ENCODE measurements at places on chromosomes 7 and 10. TPM values are rescaled to one million over a fixed set of nuclear protein-coding genes. Genes with fewer than 3 reads are reported as not detected.

Gene ANKMY2
- polyA plus RNA-seq, result 12.3 TPM

GRCh38 chr10:1278306-1278705 is 222.1 kb downstream of the WDR37 start:
- H3K36me3 ChIP-seq, result no peaks in the 10 kb centered on the region
- no peak for DNase-seq
- no peaks in the 10 kb centered on the region for H3K27me3 ChIP-seq

- H3K4me3 ChIP-seq, result no peak overlapping the region
- H3K27ac ChIP-seq, result no peak overlapping the region
- no peaks in the 10 kb centered on the region for H3K4me1 ChIP-seq
- H3K27me3 ChIP-seq, result no peaks in the 10 kb centered on the region
- DNase-seq, result no peak
- H3K36me3 ChIP-seq, result no peaks in the 10 kb centered on the region
Observed at GRCh38 chr10:1152386-1153250, 96.4 kb downstream of the WDR37 start.

DNA sequence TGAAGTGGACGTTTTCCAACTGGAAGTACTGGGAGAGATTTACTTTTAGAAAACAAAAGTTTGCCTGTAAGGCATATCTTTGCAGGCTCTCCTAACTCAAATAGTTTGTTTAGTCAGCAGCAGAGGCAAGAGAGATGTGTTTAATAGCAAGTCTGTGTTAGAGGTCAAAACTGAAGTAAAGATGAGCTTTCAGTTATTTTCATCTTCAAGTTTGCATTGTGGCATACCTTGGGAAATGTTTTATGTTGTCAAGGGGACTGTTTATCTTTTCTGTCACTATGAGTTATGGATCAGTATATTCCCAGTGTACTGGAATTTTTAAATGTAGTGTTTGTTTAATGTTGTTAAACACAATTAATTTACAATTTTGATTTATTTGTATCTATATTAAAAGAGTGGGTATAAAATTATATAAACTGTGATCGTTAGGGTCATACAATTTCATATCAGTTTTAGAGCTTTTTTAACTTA is 169.7 kb upstream of the PPP1R3A start:
- no peaks in the 10 kb centered on the region for H3K4me1 ChIP-seq

DNA sequence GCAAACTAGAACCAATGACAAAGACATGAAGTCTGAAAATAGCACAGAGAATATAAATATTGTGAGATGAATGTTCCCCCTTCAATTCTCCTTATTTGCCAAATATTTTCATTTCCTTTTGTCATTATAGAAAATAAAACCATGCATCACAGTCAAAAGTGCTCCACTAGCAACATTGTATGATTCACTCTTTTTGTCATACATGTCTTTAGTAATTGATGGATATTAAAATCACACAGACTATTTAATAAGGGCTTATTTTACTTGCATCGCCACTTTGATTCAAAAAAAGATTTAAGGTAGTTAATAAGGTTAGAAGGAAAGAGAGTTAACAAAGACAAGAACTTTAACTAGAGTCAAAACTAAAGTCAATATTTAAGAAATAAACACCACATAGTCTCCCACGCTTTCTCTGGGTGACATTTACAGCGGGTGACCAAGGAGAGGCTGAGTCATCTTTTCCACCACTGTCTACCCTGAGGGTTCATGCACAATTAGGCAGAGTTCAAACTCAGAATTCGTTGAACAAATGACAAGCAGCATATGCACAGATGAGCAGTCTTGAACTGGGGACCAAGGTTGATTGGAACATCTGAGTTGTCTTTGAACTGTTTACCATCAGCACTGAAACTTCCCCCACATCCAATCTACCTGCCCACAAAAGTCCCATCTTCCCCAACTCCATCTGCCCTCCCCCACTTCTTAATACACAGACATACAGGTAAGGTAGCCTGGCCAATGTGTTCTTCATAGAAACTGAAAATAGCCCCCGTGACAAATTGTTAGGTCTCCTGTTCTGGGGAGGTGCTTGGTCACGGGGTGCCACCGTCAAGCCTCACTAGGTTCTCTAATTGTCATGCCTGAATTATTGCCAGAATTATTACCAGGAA is 42.5 kb downstream of the C7orf25 start:
- H3K4me1 ChIP-seq, result no peaks in the 10 kb centered on the region
- no peaks in the 10 kb centered on the region for H3K36me3 ChIP-seq
- H3K27ac ChIP-seq, result no peak overlapping the region
- no peaks in the 10 kb centered on the region for H3K27me3 ChIP-seq
- DNase-seq, result no peak
- H3K4me3 ChIP-seq, result no peak overlapping the region

Gene BAMBI
- 18.6 TPM for polyA plus RNA-seq

Gene NRP1
- polyA plus RNA-seq, result 19.2 TPM

DNA sequence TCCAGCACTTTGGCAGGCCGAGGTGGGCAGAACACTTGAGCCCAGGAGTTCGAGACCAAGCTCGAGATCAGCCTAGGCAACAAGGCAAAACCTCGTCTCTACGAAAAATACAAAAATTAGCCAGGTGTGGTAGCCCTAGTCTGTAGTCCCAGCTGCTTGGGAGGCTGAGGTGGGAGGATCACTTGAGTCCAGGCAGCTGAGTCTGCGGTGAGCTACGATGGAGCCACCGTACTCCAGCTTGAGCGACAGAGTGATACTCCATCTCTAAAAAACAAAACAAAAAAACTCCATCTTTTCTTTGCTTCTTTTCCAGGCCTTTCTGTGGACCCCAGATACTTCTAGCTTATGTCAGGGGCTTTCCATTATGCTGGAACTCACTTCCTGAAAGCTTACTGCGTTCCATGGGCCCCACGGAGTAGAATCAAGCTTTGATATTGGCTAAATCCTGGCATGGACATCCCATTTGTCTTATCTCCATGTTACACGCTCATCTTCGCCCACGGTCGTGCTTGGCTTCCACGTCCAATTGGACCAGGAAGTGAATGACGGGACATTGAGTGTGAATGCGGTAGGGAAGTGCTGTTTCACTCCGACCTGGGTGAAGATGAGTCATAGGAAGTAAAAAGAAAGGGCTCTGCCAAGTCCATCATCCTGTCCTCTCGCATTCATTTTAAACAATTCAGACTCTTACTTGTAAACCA is 45.7 kb downstream of the FAM171A1 start:
- no peak for DNase-seq
- no peak overlapping the region for H3K4me3 ChIP-seq
- no peaks in the 10 kb centered on the region for H3K36me3 ChIP-seq
- H3K27me3 ChIP-seq, result no peaks in the 10 kb centered on the region
- peaks cover 10% of the 10 kb centered on the region for H3K4me1 ChIP-seq

DNA sequence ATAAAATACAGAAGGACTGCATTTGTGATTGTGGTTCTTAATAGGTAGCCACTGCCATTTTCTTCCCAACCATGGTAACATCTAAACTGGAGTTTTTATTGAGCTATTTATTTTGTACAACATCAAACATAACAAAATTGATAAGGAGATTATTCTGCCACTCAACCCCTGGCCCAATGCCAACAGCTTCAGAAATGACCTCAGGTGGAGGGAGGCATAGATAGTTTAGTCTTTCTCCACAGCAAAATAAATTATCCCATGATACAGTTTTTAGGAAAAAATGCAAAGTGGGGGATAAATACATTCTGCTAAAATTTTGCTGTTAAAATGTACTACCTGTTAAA is 57.6 kb downstream of the LRRTM3 start:
- no peaks in the 10 kb centered on the region for H3K4me1 ChIP-seq
- no peaks in the 10 kb centered on the region for H3K27me3 ChIP-seq
- no peak overlapping the region for H3K4me3 ChIP-seq
- no peak overlapping the region for H3K27ac ChIP-seq
- no peaks in the 10 kb centered on the region for H3K36me3 ChIP-seq

Gene PEX1
- polyA plus RNA-seq, result 7.4 TPM

DNA sequence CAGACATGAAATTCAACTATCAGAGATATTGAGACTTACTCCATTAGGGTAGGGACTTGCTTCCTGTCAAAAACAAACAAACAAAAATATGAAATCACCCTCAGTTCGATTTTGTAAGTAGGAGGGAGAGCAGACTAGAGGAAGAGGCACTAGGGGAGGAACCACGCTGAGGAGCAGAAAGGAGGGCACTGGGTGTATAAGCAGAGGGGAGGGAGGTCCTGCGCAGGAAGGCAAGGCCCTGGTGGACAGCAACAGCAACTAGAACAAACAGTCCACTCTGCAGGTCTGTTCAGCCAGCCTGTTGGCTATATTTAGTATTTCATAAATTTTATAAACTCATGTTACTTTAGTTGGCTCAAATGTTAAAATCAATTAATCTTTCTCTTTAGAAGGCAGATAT is 937.1 kb upstream of the C7orf33 start:
- no peaks in the 10 kb centered on the region for H3K4me1 ChIP-seq
- no peak for DNase-seq
- H3K27ac ChIP-seq, result no peak overlapping the region
- no peaks in the 10 kb centered on the region for H3K36me3 ChIP-seq
- H3K27me3 ChIP-seq, result no peaks in the 10 kb centered on the region

Gene FEZF1
- not detected for polyA plus RNA-seq

DNA sequence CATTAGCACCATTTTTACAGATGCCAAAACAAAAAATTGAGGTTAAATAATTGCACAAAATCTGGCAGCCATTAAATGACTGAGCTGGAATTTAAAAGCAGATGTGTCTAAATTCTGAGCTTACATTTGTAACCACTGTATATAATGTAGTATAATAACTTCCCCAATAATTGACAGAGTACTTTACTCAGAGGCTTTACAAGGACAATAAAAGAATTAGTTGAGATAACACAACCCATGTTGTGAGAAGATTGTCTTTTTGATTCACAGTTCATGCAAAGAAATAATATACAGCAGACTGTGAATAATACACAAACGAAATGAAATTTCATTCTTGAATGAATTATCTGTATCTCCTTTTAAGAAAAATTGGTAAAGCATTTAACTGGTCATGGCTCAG is 417.1 kb downstream of the AUTS2 start:
- H3K27ac ChIP-seq, result no peak overlapping the region
- no peak for DNase-seq
- no peaks in the 10 kb centered on the region for H3K4me1 ChIP-seq
- no peaks in the 10 kb centered on the region for H3K36me3 ChIP-seq
- no peak overlapping the region for H3K4me3 ChIP-seq
- no peaks in the 10 kb centered on the region for H3K27me3 ChIP-seq

- no peak for DNase-seq
- H3K4me1 ChIP-seq, result peaks cover under 1% of the 10 kb centered on the region
- no peaks in the 10 kb centered on the region for H3K36me3 ChIP-seq
- H3K4me3 ChIP-seq, result no peak overlapping the region
- no peak overlapping the region for H3K27ac ChIP-seq
- H3K27me3 ChIP-seq, result no peaks in the 10 kb centered on the region
Observed at GRCh38 chr7:17429579-17429978, 131.1 kb downstream of the AHR start.

- H3K27ac ChIP-seq, result no peak overlapping the region
- H3K4me3 ChIP-seq, result no peak overlapping the region
- H3K27me3 ChIP-seq, result no peaks in the 10 kb centered on the region
- peak; percentile 42 for DNase-seq
- no peaks in the 10 kb centered on the region for H3K4me1 ChIP-seq
- no peaks in the 10 kb centered on the region for H3K36me3 ChIP-seq
Observed at GRCh38 chr7:76430211-76430610, 5.5 kb downstream of the ZP3 start.

GRCh38 chr10:83354456-83354855 is 784.9 kb upstream of the GHITM start:
- no peaks in the 10 kb centered on the region for H3K4me1 ChIP-seq
- DNase-seq, result no peak
- no peaks in the 10 kb centered on the region for H3K27me3 ChIP-seq
- no peaks in the 10 kb centered on the region for H3K36me3 ChIP-seq

DNA sequence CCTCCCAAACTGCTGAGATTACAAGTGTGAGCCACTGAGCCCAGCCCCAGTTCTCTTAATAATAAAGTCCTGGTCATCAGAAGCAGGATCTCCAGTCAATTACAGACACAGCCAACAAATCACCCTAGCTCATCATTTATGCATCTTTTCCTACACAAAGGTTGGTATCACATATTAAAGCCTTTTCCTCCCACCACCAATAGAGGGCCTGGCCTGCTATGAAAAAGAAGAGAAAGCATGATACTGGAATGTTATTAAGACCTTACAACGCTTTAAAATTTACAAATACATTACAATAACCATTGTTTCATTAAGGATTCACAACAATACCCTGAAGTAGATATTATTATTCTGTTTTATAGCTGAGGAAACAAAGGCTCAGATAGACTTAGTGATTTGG is 25.9 kb downstream of the VAX1 start:
- no peaks in the 10 kb centered on the region for H3K4me1 ChIP-seq
- no peaks in the 10 kb centered on the region for H3K27me3 ChIP-seq
- H3K4me3 ChIP-seq, result no peak overlapping the region

DNA sequence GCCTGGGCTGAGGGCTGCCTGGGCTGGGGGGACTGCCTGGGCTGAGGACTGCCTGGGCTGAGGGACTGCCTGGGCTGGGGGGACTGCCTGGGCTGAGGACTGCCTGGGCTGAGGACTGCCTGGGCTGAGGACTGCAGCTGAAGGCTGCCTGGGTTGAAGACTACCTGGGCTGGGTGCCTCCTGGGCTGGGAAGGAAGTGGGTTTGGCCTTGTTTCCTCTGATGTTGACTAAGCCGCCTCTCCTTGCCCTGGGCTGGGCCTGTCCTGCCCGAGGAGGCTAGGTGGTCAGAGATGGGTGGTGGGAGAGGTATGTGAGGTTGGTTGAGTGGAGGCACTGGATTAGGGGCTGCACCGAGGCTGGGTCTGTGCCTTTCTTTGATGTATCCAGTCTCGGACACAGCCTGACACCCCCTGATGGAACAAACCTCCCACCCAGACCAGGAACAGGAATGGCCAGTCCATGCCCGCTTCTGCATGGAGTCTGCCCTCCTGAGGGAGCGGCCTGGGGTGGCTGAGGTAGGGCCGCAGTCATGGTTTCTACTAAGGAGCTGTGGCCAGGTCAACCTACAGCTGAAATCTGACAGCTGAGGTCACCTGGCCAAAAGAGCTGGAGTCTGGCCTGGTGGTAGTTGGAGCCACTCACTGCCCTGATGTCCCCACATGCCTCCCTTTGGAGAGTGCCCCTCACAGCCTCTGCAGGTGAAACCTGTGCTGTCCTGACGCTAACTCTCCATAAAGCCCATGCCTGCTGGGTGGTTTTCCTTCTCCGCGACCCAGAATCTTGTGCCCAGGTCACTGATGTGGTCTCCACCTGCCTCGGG is 22.3 kb downstream of the SCART1 start:
- H3K4me1 ChIP-seq, result no peaks in the 10 kb centered on the region
- no peaks in the 10 kb centered on the region for H3K27me3 ChIP-seq
- H3K4me3 ChIP-seq, result no peak overlapping the region
- H3K36me3 ChIP-seq, result no peaks in the 10 kb centered on the region

GRCh38 chr7:97801108-97801507 is 69.2 kb downstream of the TAC1 start:
- H3K4me3 ChIP-seq, result no peak overlapping the region
- H3K27me3 ChIP-seq, result no peaks in the 10 kb centered on the region
- H3K27ac ChIP-seq, result no peak overlapping the region

DNA sequence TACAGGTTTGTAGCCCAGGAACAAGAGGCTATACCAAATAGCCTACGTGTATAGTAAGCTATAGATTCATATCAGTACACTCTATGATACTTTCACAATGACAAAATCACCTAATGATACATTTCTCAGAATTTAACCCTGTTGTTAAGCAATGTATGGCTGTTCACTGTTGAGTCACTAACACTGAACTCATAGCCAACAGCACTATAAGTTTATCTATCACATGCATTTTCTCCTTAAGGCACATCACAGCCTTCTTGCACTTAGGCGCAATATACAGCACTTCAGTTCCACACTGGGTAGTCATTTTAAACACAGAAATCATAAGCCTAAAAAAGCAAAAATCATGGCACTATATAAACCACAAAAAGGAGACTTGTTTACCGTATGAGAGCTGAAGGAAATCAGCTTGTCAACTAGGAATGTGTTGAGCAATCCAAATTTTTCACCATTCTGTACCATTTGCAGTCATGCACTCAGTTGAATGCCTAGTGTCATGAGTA is 45.6 kb downstream of the ZNF438 start:
- H3K36me3 ChIP-seq, result no peaks in the 10 kb centered on the region
- no peaks in the 10 kb centered on the region for H3K27me3 ChIP-seq
- H3K27ac ChIP-seq, result no peak overlapping the region
- no peak overlapping the region for H3K4me3 ChIP-seq
- peaks cover 3% of the 10 kb centered on the region for H3K4me1 ChIP-seq

Measured in aorta (tissue), 5 donors.